KBM-7 (cell line): ENCODE measurements at places on chromosomes 11 and 22.

GRCh38 chr11:86951706-86952105 lies 3.5 kb downstream of the FZD4 start:
- no peak for DNase-seq

DNA sequence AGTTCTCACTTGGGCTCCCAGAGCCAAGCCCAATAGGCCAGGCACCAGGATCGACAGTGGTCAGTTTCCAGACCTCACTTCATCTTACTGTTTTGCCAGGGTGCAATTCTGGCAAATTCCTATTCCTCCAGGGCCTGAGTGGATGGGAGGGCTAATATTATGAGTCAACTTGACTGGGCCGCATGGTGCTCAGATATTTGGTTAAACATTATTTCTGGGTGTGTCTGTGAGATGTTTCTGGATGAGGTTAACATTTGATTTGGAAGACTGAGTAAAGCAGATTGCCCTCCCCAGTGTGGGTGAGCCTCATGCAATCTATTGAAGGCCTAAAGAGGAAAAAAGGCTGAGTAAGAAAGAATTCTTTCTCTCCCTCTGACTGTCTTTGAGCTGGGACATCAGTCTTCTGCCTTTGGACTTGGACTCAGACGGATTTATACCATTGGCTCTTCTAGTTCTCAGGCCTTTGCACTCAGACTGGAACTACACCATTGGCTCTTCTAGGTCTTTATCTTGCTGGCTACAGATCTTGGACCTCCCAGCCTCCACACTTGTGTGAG lies 132.9 kb upstream of the ZBED5 start:
- no peak for DNase-seq

DNA sequence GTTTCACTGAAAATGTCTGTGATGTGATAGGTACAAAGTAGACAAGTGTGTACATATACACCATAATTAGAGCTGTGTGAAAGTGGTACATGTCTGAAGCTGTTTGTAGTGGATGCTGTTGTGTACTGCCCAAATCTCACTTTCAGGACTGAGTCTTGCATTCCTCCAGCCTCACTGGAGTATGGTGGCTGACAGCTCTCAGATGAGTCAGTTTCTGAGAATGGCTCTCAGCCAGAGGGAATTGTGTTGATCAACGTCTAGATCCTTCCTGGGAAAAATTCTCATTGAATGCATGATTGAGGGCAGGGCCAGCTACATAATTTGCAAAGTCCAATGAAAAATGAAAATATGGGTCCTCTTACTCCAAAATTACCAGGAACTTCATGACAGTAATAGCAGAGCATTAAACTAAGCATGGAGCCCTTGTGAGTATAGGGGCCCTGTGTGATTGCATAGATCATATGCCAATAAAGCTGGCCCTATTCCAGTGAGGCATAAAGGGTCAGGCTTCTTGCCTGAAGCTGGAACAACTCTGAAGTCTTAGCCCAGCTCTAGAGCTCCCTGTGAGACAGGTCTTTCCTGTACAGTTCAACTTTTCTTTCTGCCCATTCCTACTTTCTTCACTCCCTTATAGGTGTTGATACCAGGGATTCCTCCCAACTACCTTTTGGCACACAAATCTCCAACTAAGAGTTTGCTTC lies 10.8 kb upstream of the CYP2R1 start:
- DNase-seq, result no peak

DNA sequence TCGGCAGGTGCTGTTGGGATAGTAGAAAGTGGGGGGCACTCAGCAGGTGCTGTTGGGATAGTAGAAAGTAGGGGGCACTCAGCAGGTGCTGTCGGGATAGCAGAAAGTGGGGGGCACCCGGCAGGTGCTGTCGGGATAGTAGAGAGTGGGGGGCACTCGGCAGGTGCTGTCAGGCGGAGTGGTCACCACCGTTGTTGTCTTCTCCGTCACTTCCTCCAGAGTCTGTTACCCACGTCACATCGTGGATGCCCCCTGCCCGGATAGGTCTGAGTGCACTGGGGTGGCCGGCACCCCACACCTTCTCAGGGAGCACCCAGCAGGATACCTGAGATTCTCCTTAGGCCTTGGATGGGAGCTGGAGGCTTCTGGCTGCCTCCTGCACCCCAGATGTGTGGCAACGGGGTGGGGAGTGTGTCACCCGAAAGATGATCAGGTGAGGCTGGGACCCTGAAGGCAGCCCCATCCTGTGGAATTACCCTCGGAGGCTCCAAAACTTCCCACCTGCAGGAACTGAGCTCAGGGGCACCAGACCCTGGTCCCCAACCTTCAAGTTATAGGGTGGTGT lies 24.1 kb upstream of the KRTAP5-7 start:
- no peak for DNase-seq

DNA sequence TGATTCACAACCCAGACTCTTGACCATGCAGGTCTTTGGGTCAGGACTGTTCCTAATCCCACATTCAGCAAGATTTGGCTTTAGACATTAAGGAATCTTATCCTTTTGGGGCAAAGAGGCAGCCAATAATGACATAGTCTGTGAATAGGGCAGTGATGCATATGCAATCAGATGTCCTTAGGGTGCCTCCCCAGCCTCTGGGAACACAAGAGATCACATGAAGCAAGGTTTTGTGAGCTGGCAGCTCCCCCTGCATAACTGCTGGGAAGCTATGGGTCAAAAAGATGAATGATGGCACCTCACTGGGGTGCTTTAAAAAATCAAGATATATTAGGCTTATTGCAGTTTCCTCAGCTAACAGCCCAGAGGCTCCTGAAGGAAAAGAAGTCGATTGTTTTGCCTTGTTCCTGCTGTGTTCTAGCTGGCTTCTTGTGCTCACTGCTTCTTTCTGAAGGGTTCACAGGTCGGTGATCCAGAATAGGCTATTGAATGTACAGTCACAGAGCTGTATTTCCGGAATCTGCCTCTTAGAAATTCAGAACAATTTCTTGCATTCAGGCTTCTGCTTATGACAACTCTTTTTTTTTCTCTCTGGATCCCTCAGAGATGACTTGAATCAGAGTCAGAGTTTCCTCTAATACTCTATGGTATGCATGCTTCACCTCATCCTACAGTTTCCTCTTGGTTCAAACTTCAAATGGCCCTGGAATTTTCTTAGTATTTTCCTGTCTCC lies 31.7 kb downstream of the INSC start:
- DNase-seq, result no peak

DNA sequence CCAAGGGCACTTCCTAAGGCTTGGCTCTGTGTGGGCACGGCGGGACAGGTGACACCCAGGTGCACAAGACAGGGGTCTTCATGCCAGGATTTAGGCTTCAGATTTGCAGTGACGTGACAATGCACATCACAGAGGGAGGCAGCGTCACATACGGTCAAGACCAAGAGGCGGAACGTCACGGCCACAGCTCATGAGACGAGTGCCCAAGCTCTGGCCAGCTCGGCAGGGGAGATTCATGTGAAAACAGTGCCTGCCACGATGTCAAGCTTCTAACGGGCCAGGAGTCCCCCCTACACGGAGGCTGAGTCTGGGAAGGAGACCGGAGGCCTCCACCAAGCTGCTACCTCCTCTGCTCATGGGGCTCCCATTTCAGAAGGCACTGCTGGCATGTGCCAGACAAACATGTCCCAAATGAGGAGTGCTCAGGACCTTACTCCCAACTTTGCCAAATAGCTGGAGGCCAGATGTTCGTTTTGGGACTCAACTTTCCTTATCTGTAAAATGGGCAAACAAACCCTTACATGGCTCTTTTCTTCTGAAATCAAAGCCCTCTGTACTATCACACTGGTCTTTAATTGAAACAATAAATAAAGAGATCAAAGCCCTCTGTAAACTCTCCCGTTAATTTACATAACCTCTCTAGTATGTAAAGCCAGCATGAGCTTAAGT lies 16.6 kb downstream of the VPS37C start:
- no peak for DNase-seq

- no peak for DNase-seq
Measured at GRCh38 chr22:16834971-16835370, 9.8 kb upstream of the XKR3 start.

DNA sequence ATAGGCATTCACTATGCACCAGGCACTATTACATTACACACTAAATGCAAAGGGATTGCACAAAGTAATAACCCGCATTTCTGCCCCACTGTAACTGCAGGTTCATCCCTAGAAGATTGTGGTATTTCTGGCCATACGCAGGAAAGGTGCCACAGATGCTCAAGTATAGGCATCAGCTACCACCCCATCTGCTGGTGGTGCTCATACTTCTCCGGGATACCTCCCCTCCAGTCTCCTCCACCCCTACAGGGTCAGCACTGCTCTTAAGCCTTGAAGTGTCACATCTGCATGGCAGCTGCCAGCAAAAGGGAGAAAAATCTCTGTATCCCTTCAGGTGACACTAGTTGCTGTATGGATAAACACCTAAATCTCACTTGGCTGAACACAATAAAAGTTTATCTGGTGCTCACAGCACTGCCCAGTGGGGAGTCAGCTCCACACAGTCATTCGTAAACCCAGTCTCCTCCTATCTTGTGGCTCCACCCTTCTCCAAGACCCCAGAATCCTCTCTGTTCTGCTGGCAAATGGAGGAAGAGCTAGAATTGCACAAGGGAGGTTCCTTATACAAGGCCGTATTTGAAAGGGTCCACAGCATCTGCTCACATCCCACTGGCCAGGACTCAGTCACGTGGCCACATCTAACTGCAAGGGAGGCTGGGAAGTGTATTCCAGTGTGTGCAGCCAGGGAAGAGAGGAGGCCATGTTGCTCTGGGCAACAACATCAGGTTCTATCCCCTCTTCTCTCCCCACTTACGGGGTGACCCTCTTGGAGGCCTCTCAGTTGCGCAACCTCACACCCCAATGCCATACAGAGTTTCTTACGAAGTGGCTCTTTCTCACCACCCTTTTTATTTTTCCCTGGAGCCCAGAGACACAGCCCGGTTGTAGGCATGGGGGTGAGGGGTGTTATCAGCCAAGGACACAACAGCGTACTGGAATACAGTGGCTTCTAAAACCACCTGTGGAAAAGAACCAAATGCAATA lies 114.7 kb downstream of the BUD13 start:
- DNase-seq, result no peak

DNA sequence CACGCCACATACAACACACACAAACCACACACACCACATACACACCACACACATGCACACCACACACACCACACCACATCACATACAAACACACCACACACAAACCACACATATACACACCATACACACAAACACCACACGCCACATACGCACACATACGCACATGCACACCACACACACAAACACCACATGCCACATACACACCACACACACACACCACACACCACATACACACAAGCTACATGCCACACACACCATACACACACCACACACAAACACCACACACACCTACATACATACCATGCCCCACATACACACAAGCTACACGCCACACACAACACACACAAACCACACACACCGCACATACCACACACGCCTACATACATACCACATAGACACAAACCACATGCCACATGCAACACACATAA lies 15.7 kb upstream of the TH start:
- no peak for DNase-seq

DNA sequence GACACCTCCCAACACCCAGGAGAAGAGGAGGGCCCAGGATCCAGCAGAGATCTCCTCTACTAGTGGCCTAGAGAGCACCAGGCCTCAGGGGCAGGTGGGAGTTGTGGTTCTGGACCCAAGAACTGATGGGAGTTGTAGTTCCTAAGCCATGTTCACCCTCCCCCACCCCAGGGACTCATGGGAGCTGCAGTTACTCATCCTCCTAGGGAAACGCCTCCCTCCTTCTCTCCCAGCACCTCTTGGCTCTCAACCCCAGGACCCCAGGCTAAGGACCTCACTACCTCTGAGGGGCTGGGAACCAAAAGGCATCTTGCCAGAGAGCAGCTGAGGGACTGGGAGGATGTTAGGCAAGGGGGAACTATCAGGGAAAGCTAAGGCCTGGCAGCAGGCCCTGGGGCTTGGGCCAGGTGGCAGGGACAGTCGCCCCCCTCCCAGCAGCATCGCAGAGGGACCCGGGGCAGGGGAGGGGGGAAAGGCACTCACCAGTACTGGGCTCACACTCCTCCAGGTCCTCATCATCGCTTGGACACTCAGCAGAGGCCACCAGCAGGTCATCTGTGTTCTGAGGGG lies 28.9 kb downstream of the SLC22A12 start:
- DNase-seq, result no peak

GRCh38 chr11:94786264-94787126 lies 18.3 kb downstream of the AMOTL1 start:
- DNase-seq, result peak; percentile 60
